ENCODE measurements at places on chromosomes 13 and 19. TPM values are rescaled to one million over a fixed set of nuclear protein-coding genes. Genes with fewer than 3 reads are reported as not detected.

DNA sequence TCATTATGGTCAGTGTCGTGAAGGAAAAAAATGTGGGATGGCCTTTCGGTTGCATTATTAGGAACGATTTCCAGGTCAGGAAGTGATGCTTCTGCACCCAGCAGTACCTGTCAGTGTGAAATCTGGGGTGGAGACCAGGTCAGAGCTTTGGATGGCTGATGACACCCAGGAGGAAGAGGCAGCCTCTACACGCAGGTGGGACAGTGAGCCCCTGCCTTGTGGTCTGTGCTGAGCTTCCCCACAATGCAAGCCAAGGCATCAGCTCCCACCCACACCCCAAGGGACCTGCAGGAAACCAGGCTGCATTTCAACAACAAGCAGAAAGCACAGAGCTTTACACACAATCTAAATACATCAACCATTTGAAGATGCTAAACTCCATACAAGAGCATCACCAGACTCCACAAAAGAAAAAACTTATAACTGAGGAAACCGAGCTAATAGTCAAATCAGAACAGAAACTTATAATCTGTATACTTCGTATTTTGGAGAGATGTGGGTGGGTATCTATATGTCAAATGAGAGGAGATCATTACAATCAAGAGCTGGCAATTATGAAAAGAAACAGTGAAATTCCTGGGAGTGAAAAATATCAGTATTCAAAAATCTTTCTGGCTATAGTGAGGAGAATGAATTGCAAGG is 130.1 kb downstream of the ZDHHC20 start:
- DNase-seq = no peak
- no peaks in the 10 kb centered on the region for H3K27me3 ChIP-seq
- peak overlapping the region; percentile 1 for H3K4me3 ChIP-seq
- peaks cover 62% of the 10 kb centered on the region for H3K4me1 ChIP-seq
- H3K27ac ChIP-seq = peak overlapping the region; percentile 53

DNA sequence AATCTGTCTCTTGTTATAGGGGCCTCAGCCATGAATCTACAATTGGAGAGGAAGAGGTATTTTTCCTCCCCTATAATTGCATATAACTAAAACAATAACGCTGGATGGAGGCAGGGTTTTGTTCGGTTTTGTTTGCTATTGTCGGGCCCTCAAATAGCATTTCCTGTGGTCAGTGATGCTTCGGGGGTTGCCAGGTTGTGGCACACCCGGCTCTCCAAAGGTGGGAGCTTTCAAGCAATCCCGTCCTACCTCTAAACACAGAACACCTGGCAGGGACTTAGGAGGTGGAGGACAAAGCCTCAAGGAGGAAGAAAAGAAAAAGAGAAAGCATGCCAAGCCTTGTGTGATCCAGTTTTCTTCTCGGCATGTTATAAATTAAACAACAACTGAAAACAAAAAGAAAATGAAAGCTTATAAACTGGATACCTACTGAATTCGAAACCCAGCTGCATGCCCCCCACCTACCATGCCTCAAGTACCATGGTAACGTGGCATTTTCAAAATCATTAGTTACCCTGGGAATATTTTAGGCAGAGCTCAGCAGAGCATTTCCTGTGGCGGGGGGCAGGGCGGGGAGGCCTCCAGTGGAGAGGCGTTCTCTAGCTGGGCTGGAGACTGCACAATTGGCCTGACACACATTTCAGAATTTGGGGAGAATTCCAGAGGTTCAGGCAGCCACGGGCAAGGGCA is 213.8 kb downstream of the DCLK1 start:
- H3K36me3 ChIP-seq = no peaks in the 10 kb centered on the region
- no peaks in the 10 kb centered on the region for H3K27me3 ChIP-seq
- no peaks in the 10 kb centered on the region for H3K4me1 ChIP-seq
- no peak overlapping the region for H3K4me3 ChIP-seq
- DNase-seq = no peak

GRCh38 chr19:47682939-47683338 is 30.3 kb upstream of the EHD2 start:
- H3K36me3 ChIP-seq = peaks cover 4% of the 10 kb centered on the region
- no peak for DNase-seq
- no peak overlapping the region for H3K27ac ChIP-seq
- no peaks in the 10 kb centered on the region for H3K4me1 ChIP-seq
- no peaks in the 10 kb centered on the region for H3K27me3 ChIP-seq
- no peak overlapping the region for H3K4me3 ChIP-seq

- peaks cover 26% of the 10 kb centered on the region for H3K27me3 ChIP-seq
- no peaks in the 10 kb centered on the region for H3K36me3 ChIP-seq
- no peak for DNase-seq
- peaks cover 9% of the 10 kb centered on the region for H3K4me1 ChIP-seq
- no peak overlapping the region for H3K4me3 ChIP-seq
- no peak overlapping the region for H3K27ac ChIP-seq
Observed at GRCh38 chr13:33033986-33034385, 17.8 kb downstream of the KL start.

DNA sequence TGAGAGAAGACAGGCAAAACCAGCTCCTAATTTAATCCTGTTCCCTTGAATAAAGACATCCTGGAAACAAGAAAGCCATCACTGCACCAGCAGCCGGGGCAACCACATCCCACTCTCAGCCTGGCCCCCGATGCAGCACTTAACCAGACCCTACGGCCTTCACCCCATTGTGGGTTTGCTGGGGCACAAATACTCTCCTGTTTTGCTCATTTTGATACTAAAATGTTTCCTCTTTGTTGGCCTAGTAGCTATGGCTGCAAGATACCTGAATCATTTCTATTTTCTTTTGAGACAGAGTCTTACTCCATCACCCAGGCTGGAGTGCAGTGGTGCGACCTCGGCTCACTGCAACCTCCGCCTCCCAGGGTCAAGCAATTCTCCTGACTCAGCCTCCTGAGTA is 28.4 kb downstream of the ANKRD27 start:
- no peak overlapping the region for H3K4me3 ChIP-seq
- no peaks in the 10 kb centered on the region for H3K27me3 ChIP-seq
- H3K27ac ChIP-seq = peak overlapping the region; percentile 32
- H3K4me1 ChIP-seq = peaks cover 42% of the 10 kb centered on the region

DNA sequence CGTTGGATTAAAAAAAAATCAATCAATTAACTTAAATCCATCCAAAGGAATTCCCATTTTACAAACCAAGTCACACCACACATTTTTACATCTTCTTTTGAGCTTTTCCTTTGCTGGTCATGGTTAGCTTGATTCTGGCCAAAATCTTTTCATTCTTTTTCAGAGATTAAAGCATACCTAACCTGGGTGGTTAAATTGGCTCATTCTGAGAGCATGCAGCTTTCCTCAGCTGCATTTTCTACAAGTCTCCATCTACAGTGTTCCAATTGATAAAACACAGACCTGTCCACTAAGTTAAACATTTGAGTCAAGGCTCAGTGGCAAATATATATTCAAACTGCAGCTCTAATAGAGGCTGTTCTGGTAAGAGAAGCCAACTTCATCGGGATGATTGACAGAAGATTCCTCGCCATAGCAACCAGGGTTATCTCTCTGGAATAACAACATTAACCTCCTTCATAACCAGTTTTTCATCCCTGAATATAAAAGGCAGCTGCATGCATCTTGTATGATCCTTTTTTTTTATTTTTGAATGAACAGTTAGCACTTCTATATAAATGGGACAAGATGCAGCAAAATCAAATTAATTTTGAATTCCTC is 106.2 kb downstream of the DNAJC15 start:
- H3K36me3 ChIP-seq = no peaks in the 10 kb centered on the region
- peaks cover 9% of the 10 kb centered on the region for H3K27me3 ChIP-seq
- no peak for DNase-seq
- no peak overlapping the region for H3K4me3 ChIP-seq
- H3K27ac ChIP-seq = no peak overlapping the region

- H3K4me3 ChIP-seq = no peak overlapping the region
- DNase-seq = no peak
- no peak overlapping the region for H3K27ac ChIP-seq
- H3K27me3 ChIP-seq = no peaks in the 10 kb centered on the region
- no peaks in the 10 kb centered on the region for H3K4me1 ChIP-seq
Observed at GRCh38 chr19:19943848-19944582, 43.3 kb downstream of the ZNF93 start.

DNA sequence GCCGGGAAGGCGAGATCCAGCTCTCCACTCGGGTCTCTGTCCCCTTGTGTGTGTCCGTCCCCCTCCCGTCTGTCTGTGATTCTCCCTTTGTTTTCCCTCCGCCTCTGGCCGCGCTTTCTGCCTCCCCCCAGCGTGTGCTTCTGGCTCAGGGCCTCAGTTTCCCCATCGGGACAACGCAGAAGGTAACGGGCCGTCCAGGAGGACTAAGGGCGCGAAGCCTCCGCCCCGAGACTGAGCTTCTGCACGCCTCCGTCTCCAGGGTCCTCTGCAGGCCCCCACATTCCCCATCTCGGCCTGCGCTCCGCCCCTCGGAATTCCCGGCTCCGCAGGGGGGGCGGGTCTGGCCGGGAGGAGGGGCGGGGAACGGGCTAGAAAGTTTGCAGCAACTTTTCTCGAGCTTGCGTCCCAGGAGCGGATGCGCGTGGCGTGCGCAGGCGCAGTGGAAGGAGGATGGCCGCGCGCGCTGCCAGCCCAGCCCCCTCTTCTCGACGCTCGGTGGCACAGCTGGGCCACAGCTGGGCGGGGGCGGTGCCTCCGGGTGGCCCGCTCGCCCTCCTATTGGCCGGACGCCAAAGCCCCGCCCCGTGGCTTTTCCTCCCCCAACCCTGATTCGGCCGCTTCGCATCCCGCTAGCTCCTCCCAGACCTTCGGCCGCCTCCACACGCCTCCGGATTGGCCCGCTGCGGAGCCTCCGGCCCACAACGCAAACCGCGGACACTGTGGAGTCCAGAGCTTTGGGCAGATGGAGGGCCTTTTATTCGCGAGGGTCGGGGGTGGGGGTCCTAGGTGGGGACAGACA is at the start of gene SIX5:
Gene SIX5 (minus strand): TSS at position 269 of the 799 bp plus-strand sequence. CDS start 408 bp downstream, outside the sequence.
- peaks cover 5% of the 10 kb centered on the region for H3K36me3 ChIP-seq
- DNase-seq = peak; percentile 97
- peak within 1 kb of the TSS; percentile 79 for H3K4me3 ChIP-seq
- peaks cover 18% of the 10 kb centered on the region for H3K27me3 ChIP-seq

RFPL4A gene
- total RNA-seq = not detected

Data from activated CD4-positive, alpha-beta memory T cell treated with anti-CD3 and anti-CD28 coated beads, Interleukin-2, amount 10 ng/mL, durations not matched to agents 7 days and 5 days (primary cell).